ENCODE measurements at places on chromosomes 1 and 21. TPM values are rescaled to one million over a fixed set of nuclear protein-coding genes. Genes with fewer than 3 reads are reported as not detected.

The EPHB2 gene
- total RNA-seq = 15.1 TPM

The RGS13 gene
- total RNA-seq = not detected

The FAM78B gene
- 1.8 TPM for total RNA-seq

GRCh38 chr1:107467286-107467685, 326.4 kb downstream of the NTNG1 start:
- no peaks in the 10 kb centered on the region for H3K36me3 ChIP-seq
- H3K4me3 ChIP-seq = no peak overlapping the region
- no peaks in the 10 kb centered on the region for H3K4me1 ChIP-seq
- no peaks in the 10 kb centered on the region for H3K27me3 ChIP-seq
- no peak for DNase-seq
- H3K27ac ChIP-seq = no peak overlapping the region

GRCh38 chr1:93623875-93624274, 57.8 kb downstream of the BCAR3 start:
- H3K27me3 ChIP-seq = no peaks in the 10 kb centered on the region
- peaks cover 3% of the 10 kb centered on the region for H3K4me1 ChIP-seq
- H3K27ac ChIP-seq = no peak overlapping the region
- DNase-seq = no peak

Data from ovary (tissue), 10 donors.